ENCODE measurements at places on chromosomes 5 and 9.
A peak's percentile ranks its signal among the peaks of the same experiment; 100 is the strongest.

GRCh38 chr9:121222524-121223171 lies 21.0 kb upstream of the RAB14 start:
- DNase-seq: peak; percentile 66

DNA sequence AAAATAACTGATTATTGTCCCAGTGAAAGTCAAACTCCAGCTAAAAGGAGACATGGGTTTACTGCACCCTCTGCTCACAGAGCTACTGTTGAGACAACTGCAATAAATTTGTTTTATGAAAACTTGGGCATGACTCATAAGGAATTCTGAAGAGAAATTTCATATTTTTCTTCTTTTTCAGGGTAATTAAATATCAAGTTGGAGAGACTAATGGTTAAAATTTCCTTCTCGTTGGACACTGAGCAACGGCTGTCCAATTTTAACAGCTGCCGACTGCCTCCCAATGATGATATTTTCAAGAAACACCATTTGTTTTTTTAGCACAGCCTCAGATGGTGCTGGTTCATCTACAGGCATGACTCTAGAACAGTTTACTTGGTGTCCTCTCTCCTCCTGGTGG lies 259.2 kb upstream of the RGMB start:
- no peak for DNase-seq

- DNase-seq: no peak
These were observed 65.8 kb upstream of the S1PR3 start for GRCh38 chr9:88925481-88925880.

DNA sequence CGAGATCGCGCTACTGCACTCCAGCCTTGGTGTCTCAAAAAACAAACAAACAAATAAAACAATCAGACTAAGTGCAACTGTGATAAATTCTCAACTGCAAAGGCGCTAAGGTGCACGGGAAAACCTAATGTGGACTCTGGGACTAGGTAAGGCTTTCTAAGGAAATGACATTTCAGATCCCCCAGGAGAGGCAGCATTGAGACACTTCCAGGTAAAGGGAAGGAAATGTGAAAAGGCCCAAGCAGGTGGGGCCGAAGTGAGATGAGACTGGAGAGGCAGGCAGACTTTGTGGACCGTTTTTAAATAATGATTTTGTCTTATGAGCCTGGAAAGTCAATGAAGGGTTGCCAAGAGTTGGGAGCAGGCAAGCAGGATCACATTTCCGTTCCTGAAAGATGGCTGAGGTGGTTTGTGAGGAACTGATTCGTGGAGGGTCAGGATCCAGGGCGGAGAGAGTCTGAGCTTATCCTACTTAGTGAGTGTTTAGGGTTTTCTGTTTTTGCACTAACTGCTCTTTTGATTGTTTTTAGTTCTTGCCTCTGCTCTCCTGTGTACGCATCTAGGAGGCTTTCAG lies 2.0 kb upstream of the APBA1 start:
- no peak for DNase-seq

GRCh38 chr9:21923694-21924093 lies 70.5 kb downstream of the CDKN2A start:
- DNase-seq: no peak

DNA sequence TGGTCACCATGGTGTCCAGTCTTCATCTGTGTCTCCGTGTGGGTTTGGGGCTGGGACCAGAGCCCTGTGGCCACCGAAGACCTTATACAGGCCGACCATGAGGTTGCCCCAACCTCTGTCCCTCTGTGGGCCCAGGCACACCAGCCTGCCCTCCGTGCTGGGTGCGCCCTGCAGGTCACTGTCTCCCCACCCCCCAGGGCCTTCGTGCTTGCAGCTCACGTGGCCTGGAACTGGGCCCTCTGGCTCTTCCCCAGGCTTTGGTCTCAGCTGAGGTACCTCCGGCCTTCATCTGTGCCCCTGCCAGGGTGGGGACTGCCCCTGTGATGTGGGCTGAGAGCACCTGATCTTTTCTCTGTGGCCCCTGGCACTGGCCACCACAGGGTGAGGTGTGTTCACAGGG lies 92.1 kb downstream of the RXRA start:
- no peak for DNase-seq

DNA sequence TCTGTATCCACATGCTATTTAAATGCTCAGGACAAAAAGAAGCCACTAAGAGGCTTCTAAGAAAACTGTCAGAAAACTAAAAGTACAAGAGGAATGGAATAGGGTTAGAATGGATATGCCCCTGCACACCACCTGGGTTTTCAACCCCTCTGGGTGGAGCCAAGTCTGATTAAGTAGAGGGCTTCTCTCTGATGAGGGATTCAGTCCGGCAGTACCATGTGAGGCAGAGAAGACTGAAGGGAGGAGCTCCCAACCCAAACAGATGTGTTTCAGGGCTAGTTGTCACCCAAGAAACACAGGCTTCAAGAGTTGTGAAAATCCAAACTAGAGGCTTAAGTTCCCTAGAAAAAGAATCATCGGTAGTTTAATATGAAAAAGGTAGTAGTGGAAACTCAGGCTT lies 12.5 kb downstream of the NREP start:
- no peak for DNase-seq

- no peak for DNase-seq
These were observed 352.6 kb downstream of the ADGRV1 start for GRCh38 chr5:90911169-90911568.

GRCh38 chr9:85310573-85310972 lies 431.2 kb downstream of the AGTPBP1 start:
- DNase-seq: no peak

- no peak for DNase-seq
These were observed 109.5 kb downstream of the PRKACG start for GRCh38 chr9:68904454-68904853.

DNA sequence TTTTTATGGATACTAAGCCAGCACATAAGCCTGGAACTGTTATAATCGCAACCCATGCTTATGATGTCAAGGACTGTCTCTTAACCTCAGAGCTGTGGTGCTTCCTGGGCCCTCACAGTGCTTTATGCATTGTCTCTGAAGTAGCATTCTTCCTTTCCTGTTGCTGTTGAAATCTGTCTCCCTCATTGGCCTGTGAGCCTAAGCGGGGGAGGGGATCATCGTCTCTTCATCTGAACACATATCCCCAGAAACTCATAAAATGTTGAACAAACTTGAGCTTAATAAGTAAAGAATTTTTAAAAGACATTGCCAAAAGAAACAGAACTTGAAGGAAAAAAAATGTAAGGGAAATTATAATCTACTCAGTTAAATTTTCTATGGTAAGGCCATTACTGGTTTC lies 80.3 kb downstream of the SGCD start:
- DNase-seq: no peak

DNA sequence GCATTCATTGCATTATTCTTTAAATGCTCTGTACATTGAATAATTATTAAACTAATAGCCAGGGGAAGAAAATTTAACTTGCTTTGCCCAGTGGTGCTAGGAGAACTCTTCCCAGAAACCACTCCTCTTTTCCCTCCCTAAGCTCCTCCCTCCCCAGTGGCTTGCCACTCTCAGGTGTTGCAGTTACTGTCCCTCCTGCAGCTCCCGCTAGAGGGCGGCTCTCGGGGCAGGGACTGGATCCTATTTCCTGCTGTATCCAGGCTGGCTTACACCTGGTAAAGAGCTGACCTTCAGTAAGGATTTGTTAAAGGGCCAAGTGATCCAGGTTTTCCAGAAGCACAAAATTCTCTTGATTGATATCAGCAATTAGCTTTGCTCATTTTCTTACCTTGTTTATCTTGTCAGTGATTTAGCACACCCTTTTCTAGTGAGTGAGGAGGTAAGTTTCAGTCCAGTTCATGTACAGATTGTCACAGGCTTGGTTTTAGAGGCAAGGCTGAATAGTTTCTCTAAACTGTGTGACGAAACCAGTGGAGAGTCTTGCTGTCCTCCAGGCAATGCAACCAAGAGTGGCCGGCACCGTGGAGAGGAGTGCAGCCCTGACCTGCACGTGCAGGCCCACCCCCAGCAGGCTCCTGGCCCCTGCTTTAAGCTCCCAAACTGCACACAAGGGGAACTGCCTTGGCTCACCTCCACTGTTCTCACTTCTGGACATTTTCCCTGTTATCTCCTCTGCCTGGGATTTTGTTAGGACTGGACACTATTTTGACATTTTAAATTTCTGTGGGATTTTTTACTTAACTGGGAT lies 423.8 kb downstream of the SPOCK1 start:
- DNase-seq: peak; percentile 89

- no peak for DNase-seq
These were observed 64.8 kb downstream of the HMCN2 start for GRCh38 chr9:130330202-130330862.

DNA sequence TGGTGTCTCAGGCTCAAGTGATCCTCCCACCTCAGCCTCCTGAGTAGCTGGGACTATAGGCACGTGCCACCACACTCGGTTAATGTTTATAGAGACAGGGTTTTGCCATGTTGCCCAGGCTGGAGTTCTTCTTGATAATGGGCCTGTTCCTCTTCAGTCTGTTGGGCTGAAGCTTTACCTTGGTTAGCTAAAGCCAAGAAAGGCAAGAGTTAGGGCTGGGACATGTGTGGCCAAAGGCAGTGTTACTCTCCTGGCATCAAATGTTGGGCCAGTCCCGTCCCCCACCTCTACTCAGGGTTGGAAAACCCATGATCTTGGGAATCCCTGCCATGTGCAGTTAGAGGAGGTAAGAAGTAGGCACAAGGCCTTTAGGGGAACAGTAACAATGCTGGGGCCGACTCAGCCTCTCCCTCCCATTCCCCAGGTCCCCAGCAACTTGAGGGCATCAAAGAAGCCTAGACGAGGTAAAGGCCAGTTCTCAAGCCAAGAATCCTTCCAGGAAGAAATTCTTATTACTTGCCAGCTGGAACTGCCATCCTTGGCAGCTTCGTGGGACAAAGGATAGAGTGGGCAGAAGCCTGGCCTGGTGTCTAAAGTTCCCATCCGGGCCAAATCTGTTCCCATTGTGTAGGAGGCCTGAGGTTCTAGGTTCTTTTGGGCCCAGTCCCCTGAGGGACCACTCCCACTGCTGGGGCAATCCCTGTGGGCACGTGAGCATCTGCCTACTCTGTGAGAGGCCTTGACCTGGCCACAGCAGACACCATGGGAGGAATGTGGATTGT lies 4.5 kb downstream of the EGR1 start:
- DNase-seq: no peak

- no peak for DNase-seq
These were observed 360.1 kb upstream of the RIOK2 start for GRCh38 chr5:97543166-97543565.

- DNase-seq: peak; percentile 10
These were observed 19.8 kb upstream of the JAK2 start for GRCh38 chr9:4965174-4965821.

DNA sequence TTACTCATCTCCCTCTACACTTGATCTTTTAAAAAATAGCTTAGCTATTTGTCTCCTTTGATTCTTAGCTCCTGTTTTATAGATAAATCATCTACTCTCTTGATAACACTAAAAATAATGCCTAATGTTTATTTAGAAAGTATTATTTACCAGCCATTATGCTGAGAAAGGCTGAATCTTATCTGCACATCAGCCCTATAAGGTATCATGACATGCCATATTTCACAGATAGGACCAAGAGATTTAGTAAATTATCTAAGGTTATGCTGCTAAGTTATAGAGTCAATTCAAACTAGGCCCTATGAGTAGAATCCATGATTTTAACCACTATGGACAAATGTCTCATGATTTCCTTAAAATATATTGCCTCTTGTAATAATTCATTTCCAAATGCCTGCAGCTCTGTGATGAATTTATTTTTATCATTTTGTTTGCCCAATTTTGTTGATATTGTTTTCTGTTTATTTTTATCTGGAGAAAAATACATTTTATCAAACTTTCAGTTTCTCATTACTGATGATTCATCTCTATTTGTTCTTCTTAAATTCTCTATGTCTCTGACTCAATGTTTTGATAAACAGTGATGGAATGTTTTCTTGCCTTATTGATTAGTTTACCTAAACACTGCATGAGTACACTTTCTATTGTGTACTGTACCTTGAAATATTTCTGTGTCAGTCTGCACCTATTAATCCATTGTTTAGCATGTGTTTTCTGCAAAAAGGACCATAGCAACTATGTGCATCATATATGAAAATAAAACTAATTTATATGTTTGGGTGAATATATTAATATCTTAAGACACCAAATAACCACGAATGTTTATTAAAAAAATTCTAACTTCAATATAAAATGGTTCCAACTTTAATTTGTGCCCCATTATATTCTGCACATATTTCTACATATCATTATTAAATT lies 300.8 kb downstream of the CDH9 start:
- DNase-seq: no peak

- DNase-seq: no peak
These were observed 416.5 kb upstream of the CCNH start for GRCh38 chr5:87829217-87829551.

DNA sequence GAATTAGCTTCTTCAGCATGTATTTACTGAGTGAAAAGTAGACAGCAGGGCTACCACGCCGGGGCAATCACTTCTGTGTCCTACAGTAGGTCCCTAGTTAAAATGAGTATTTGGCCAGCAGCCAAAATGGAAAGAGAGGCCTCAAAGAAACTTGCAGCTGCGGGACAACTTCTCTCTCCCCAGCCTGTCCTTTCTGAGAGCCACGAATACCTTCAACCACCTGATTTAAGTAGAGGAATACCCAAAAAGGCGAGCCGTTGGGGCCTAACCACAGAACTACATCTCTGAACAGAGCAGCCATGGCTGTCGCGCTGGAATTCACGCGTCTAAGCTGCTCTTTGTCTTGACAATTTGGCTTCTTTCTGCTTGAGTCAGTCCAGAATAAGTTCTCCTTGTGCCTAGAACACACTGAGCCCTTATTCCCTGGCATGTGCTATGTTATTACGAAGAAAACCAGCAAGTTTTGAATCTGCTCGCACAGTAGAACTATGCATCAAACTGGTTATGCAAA lies 43.8 kb upstream of the GOLPH3 start:
- peak; percentile 70 for DNase-seq

DNA sequence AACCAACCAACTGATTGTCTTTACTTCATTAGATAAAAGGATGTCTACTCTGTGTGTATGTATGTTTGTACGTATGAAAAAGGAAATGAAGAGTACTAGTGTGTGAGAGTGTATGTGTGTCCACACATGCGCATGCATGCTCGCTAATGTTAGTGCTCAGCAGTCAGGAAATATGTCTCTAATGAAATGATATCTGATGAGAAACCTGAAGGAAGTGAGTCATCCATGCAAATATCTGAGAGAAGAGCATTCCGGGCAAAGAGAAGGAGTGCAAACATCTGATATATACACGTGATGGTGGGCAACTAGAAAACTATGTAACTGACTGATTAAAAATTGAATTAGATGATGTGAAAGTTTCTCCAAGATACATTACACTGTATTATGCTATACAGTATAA lies 29.6 kb upstream of the UGCG start:
- no peak for DNase-seq

- DNase-seq: peak; percentile 86
These were observed 6.3 kb upstream of the GARIN3 start for GRCh38 chr5:157172403-157172802.

- DNase-seq: no peak
These were observed 28.9 kb downstream of the RASEF start for GRCh38 chr9:83034026-83034425.
